Heart right ventricle (tissue), 16 donors: ENCODE measurements at places on chromosomes 6 and 20. TPM values are rescaled to one million over a fixed set of nuclear protein-coding genes. Genes with fewer than 3 reads are reported as not detected.

Gene LAMA4
- 23.7 TPM for polyA plus RNA-seq

Gene FAM209B
- polyA plus RNA-seq = 1.1 TPM

Gene NKX2-4
- polyA plus RNA-seq = not detected

Gene SMPDL3A
- polyA plus RNA-seq = 5.4 TPM

DNA sequence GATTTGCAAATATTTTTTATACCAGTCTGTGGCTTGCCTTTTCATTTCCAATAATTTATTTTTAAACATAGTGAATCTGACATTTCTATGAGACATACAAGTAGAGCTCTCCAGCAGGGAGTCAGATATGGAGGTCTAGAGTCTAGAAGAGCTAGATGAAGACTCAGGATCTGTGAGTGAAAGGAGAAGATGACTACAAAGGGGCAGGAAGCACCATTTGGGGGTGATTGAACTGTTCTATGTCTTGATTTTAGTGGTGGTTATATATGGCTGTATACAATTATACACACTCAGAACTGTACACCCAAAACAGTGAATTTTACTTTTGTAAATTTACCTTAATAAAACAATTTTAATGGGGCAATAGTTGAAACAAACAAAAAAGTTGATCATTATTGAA, 127.9 kb upstream of the BACH2 start:
- DNase-seq = no peak

- no peak for DNase-seq
Measured at GRCh38 chr6:63403725-63404124, 83.9 kb upstream of the LGSN start.

GRCh38 chr6:39714802-39715201, 10.4 kb downstream of the KIF6 start:
- DNase-seq = no peak

GRCh38 chr6:71619836-71620235, 266.5 kb upstream of the RIMS1 start:
- no peak for DNase-seq

GRCh38 chr20:24935766-24936525, 13.1 kb upstream of the CST7 start:
- no peak for DNase-seq

DNA sequence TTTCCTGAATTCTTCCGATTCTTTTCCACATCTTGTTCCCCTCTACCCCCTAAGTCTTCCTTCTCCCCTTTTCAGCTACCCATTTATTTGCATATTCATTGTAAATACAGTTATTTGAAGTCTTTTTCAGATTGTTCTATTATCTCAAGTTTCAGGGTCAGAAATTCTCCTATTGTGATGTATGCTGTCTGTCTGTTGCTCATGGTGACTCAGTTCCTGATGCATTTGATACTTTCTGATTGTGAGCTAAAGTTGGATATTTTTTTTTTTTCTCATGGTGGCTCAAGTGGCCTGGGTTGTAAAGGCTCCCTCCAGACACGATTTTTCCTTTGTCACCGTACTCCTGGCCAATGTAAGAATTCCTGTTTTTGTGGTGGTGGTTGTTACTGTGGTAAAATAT, 4.9 kb upstream of the PI16 start:
- no peak for DNase-seq

- DNase-seq = no peak
Measured at GRCh38 chr6:22848121-22848520, 278.8 kb downstream of the HDGFL1 start.

DNA sequence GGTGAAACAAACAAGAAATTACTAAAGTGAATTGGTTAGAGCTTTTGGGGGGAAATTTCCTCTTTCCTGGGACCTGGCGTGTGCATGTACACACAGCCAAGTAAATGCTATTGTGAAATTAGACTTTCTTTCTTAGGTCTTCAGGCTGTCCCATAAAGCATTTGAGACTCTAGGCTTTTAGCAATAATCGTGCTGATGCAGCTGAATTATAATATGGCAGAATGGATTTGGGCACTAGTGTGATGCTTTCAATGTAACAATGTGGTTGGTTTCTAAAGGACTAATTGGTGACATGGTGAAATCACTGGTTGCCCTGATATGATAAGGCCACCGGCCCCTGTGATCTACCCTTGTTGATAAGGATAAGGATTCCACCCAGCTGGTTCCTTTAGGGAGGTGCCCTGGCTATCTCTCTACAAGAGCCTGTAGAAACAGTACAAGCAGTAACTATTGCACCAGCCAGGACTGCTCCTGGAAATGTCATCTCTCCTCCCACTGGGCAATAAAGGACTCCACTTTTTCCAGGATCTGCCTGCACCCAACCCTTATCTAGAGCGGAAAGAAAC, 164.1 kb downstream of the TFAP2A start:
- no peak for DNase-seq
